ENCODE measurements at places on chromosomes 16 and 17.

DNA sequence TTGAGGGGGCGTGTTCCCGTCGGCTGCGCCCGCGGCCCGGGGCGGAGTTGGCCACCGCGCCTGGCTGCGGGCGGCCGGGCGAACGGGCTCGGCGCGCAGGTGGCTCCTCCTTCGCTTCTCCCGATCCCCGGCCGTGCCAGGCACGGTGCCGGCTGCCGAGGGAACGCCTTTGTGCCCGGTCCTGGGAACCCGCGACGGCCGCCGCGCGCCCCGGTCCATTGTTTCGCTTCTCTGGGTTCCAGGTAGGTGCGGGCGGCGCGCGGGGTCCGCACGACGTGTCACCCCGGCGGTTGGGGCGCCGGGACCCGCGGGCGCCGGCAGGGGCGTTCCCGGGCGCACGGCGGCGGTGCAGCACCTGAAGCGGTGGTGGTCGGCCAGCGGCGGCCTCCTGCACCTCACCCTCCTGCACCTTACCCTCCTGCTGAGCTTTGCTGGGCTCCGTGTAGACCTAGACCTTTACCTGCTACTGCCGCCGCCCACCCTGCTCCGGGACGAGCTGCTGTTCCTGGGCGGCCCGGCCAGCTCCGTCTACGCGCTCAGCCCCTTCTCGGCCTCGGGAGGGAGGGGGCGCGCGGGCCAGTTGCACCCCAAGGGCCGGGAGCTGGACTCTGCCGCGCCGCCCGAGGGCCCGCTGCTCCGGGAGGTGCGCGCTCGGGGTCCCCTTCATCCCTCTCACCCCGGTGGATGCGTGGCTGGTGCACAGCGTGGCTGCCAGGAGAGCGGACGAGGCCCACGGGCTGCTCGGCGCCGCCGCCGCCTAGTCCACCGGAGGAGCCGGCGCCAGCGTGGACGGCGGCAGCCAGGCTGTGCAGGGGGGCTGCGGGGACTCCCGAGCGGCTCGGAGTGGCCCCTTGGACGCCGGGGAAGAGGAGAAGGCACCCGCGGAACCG, 99.9 kb downstream of the EFCAB13 start:
- DNase-seq = peak; percentile 32

DNA sequence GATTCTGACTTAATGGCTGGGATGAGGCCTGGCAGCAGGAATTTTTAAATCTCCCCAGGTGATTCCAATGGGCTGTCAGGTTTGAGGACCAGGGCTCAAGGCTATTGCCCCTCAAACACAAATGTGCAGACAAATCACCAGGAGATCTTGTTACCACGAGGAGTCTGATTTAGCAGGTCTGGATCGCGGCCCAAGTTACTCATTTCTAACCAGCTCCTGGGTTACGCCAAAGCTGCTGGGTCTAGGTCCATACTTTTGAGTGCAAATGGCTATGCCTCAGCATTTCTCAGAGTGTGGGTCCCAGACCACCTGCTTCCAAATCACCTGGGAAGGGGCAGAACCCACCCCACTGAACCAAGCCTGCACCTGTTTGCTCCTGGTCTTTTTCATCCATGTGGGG, 33.1 kb downstream of the CNGB1 start:
- DNase-seq = no peak

GRCh38 chr16:78122774-78123315, 23.4 kb downstream of the WWOX start:
- DNase-seq = no peak

GRCh38 chr17:40179923-40180659, 2.8 kb downstream of the RAPGEFL1 start:
- DNase-seq = no peak

GRCh38 chr17:15087946-15088345, 177.2 kb downstream of the PMP22 start:
- no peak for DNase-seq

GRCh38 chr17:81453712-81454111, 58.5 kb downstream of the BAHCC1 start:
- DNase-seq = no peak
